Activated T-helper 1 cell treated with anti-CD3 and anti-CD28 coated beads, Interleukin-12 subunit alpha, Interleukin-12 subunit beta, Interleukin-2, Interleukin-4 antibody, amounts not matched to agents 30 ng/mL and 10 ng/mL and 1 ng/mL, durations not matched to agents 14 hours and 24 hours and 36 hours (primary cell): ENCODE measurements at places on chromosomes 1 and 21.

DNA sequence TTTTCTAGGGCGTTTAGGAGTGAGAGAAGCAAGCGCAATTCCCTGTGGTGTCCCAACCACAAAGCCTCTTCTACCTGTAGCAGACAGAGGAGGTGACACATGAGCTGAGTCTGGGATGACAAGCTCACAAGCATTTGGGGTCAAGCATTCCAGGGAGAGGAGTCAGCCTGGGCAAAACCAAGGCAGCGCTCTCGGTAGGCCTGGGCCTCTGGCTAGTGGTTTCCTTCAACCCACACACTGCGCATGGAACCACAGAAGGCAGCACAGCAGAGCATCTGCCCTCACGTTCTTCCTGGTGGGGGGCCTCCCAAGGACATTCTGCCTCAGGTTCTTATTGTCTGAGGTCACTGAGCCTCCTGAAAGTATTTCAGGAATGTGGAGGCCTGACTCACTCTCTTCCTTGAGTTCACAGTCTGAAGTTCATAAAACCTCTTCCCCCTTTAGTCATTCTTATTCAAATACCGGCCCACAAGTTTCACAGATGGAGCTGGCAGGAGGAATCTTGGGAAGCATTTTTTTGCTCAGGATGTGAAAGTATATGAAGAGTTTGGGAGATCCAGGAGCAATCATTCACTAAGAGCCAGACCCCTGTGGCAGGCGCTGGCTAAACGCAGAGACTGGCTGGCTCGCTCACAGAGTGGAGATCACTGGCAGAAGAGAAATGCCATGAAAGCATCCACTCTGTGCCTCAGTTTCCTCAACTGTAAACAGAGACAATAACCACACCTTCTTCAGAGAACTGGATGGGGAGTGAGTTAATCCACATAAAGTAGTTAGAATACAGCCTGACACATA lies 26.8 kb downstream of the CCN1 start:
- DNase-seq, result no peak

- DNase-seq, result no peak
Observed at GRCh38 chr1:23742670-23743286, 493 bp upstream of the ELOA start.

DNA sequence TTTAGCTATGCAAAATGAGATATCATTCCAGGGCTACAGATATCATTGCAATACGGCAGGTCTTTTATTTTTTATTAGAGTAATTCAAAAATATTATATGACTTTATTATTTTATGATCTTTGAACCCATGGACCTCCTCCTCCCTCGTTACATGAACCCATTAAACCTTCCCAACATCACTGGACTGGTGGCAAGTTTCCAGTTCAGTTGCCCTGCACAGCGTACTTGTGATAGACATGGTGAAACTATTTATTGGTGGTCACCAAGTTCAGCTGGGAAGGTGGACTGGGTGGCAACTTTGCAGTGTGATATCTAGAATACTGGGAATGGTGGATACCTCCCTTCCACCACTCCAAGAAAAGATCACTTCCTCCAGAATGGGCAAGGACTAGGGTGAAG lies 52.5 kb downstream of the SLC30A10 start:
- DNase-seq, result no peak

- no peak for DNase-seq
Observed at GRCh38 chr21:26425576-26425975, 147.5 kb downstream of the CYYR1 start.

GRCh38 chr1:110091791-110092190 lies 20.5 kb upstream of the UBL4B start:
- no peak for DNase-seq

- DNase-seq, result no peak
Observed at GRCh38 chr1:47761974-47762373, 235.2 kb downstream of the TRABD2B start.

GRCh38 chr21:44300262-44300959 lies 558 bp downstream of the PFKL start:
- DNase-seq, result peak; percentile 67

- no peak for DNase-seq
Observed at GRCh38 chr1:185965870-185966269, 231.7 kb downstream of the HMCN1 start.

DNA sequence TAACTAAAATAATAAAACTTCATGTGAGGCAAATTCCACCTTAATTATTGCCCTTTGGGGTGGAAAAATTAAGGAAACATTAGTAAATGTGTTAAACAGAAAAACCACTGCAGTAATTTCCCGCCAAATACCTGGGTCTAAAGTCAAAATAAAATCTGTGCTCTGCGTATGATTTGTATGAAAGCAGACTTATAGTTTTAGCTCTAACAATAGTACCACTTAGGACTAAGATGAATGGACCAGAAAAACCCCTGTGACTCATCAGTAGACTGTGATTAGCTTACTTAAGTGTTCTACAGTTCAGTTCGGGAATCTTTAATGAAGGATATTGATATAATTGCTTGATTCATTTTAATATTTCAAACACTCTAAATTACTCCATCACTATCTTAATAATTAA lies 23.3 kb upstream of the C1orf105 start:
- DNase-seq, result no peak

DNA sequence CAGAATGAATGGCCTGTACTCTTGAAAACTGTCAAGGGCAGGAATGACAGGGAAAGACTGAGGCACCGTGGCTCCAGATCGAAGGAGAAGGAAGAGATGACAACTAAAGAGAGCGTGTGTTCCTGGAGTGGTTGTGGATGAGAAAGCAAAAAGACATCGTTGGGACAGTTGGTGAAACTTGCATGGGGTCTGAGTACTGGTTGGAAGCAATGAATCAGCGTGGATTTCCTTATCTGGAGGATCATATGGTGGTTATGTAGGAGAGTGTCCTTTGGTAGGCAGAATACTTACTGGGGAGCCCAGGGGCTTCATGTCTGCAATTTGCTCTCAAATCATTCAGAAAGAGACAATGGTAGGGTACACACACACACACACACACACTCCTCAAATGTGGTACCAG lies 13.9 kb downstream of the LEMD1 start:
- no peak for DNase-seq

- DNase-seq, result no peak
Observed at GRCh38 chr1:94335950-94336349, 82.2 kb upstream of the ABCD3 start.

DNA sequence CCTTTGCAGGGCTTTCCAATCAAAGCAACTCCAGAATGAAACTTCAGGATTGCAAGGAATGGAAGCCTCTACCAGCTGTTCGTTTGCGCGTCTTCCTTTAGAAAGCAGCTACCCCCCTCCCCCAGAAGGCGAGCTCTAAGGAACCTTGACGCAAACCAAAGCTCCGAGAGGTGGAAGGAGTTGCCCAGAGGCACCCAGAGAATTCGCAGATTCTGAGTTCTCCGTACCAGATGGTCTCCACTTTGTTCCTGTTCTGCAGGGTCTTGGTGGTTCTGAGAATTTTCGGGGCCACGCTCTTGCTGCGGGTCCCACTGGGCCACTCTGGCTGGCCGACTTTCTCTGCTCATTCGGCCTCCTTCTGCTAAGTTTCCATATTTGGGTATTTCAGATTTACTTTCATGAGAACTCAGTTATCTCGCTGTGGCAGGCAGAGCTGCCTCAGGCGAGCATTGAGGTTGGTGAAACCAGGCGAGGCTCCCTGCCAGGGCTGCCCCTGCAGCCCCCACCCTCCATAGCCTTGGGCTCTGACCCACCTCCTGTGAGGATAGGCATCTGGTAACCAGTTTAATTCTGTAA lies 801 bp downstream of the TRAF5 start:
- DNase-seq, result no peak

GRCh38 chr1:160351629-160352028 lies 8.4 kb downstream of the NCSTN start:
- no peak for DNase-seq

GRCh38 chr1:92470216-92470615 lies 16.5 kb downstream of the GFI1 start:
- DNase-seq, result no peak
